ENCODE measurements at places on chromosomes 1 and 21.
A peak's percentile ranks its signal among the peaks of the same experiment; 100 is the strongest.

DNA sequence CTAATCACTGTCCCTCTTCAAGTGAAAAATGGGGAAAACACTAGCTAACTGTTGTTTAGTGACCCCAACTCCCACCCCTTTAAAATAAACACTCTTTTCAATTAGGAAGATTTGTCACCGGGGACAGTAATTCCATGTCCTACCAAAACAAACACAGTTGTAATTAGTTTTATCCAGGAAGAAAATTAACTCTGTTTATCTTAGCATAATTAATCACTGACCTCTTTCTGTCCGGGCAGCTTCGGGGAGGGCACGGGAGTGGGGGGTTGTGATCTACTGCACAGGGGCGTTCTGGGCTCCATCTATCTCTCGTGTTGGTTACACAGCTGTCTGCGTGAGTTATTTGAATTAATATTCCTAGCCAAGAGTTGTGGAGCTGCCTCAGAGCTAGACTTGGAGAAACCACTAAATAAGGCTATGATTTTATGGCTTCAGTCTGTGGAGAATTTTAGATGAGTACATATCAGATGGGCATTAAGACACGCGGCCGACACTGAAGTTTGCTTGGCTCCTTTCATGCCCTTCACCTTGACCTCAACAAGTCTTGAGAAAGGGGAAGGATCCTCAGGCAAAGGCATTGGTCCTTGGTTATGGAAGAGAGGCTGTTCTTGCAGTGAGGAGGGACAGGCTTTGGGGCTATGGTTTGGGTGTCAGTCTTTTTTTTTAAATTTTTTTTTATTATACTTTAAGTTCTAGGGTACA, 102.0 kb upstream of the TRABD2B start:
- no peak for DNase-seq

DNA sequence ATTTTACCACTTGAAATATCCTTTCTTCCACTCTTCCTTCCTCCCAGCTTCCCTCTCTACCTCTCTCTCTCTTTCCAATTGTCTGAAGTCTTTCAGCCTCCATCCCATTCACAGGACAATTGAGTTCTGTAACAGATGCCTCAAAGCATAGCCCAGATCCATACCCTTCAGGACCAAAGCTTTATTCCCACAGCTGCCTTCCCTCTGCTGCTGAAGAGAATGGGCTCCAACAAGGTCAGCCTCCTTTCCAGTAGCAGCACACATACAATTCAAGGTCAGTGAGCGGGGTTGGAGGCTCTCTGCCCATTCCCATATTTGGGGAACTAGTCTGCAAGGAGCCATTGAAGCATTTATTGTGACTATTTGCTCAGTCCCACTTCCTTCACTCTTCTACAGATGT, 179.9 kb downstream of the DPYD start:
- DNase-seq, result no peak

DNA sequence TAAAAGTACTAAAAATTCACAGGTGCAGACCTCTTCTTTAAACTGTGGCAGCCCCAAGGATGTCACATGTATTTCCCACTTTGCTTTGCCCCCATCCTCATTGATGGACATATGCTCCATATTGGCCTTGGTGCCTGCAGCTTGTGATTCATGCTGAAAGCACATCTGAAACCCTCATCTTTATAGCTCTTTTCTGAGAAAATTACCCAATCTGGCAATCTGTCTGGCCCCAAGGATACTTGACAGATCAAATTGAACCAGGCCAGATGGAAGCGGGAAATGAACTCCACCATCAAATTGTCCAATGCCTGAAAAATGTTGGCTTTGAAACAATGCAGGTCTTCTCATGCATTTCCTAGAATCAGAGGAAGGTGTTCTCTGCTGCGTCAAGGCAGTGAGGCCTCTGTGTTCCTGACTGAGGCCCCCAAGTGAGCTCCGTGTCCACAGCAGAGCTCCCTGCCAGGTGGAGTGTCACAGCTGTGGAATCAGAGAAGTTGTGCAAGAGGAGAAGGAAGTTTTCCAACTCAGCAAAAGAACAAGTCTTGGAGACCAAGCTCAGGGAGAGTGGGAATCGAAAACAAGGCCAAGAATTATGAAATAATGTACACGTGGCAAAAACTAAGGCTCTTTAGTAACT, 323.7 kb downstream of the PLPP3 start:
- no peak for DNase-seq

DNA sequence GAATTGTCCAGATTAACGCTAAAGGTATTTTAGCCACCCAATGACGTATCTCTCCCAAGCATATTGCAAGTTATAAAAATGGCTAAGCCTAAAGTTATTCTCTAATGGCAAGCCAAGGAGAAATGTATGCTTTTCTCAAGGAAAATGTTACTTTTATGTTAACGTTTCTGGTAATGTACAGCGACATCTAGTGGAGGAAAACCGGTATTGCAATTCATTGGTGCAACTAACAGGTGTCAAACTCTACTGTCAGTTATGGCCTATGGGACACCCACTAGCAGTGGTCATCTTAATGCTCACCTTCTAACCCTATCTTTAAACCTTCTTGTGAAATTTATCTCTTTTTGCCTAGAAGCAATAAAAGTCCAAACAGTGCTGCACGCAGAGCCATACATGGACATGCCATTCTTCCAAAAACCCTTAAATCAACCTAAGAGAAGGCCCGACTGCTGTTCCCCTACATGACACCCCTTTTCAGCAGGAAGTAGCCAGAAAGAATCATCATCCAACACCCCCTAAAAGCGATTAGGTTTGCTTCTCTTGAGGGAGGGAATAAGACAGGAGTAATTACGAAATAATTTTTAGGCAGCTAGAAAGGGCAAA, 68.7 kb upstream of the LRIF1 start:
- peak; percentile 66 for DNase-seq

DNA sequence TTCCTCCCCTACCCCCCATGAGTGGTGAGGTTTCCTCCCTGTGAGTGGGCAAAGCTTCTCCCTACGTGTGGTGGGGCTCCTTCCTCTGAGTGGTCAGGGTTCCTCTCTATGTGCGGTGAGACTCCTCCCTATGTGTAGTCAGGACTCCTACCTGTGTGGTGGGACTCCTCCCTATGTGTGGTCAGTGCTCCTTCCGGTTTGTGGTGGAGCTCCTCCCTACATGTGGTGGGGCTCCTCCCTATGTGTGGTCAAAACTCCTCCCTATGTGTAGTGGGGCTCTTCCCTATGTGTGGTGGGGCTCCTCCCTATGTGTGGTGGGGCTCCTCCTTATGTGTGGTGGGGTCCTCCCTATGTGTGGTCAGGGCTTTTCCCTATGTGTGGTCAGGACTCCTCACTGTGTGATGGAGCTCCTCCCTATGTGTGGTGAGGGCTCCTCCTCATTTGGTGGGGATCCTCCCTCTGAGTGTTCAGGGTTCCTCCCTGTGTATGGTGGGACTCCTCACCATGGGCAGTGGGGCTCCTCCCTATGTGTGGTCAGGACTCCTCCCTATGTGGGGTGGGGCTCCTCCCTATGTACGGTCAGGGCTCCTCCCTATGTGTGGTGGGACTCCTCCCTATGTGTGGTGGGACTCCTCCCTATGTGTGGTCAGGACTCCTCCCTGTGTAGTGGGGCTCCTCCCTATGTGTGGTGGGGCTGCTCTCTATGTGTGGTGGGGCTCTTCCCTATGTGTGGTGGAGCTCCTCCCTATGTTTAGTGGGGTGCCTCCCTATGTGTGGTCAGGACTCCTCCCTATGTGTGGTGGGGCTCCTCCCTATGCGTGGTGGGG, 29.1 kb downstream of the PRSS38 start:
- DNase-seq, result no peak

DNA sequence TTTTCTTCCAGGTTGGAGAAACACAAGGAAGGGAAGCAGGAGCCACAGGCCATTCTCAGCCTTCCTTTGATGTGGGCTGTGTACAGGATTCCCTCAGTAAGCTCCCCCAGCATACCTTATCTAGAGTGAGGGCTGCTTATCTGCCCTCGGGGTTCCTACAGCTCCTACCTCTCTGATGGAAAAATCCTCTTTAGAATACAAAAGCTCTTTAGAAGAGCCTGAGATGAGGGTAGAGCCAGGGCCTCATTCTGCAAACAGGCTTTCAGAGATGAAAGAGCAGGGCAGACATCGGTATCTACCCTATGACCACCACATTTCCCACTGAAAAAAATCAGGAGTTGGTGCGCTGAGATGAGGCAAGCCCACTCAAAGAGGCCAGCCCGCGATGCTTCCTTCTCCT, 85.1 kb downstream of the PLPP3 start:
- DNase-seq, result no peak

DNA sequence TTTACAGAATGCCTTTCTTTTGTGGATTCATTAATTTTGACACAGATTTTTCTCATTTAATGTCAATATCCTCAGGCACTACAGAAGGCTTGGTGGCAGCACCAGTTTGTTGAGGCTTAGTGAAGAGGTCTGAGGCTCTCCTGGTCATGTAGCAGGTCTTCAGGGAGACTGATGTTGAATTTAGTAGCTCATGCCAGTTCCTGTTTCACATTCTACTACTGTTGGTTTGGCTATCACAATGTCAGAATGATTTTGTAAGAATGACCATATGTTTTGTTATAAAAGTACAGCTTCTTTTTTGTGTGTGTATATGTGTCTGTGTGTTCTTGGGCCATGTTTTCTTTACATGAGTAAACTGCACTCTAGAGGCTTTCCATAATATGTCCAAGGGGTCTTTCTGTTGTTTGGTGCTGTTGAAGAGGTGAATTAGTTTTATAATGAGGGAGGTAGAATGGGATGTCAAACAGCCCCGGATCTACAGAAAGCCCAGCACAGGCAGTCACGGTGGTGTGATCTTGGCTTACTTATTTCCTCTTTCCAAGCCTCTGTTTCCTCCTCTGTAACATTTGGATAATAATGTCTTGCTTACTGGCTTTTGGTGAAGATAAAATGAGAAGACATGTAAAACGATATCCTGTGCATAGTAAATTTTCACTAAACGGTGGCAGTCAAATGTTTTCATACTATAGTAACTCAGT, 32.0 kb downstream of the C1orf21 start:
- no peak for DNase-seq

DNA sequence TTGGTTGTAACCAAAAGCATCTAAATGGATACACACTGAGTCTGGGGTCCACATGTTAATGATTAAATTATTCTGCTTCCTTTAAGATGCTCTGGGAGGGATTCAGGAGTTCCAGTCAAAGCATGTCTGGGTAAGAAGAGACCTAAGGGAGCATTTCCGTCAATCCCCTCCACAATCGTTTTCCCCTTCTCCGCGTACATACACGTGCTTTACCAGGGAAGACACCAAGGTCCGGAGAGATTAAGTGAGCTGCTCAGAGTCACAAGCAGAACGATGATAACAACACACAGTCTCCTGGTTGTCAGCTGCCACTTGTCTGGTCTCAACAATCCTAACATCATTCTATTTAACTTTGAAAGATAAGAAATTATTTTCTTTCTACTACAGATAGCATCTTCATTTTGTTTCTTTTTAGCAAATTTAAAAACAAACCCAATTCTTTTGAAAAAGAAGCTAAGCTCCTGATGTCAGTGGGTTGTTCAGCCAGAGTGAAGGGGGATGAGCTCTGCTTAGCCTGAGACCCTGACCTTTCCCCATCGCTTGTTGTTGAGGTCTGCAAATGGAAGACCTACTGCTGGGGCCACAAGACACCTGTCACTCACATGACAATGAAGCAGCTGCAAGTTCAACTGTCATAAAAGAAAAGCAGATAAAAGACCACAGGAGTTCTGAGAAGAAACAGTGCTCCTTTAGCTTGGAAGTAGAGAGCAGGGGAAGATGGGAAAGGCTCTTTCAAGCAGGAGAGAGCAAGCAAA, 4.5 kb downstream of the PAFAH2 start:
- DNase-seq, result no peak

GRCh38 chr1:219010720-219011119, 163.0 kb upstream of the LYPLAL1 start:
- DNase-seq, result no peak

- no peak for DNase-seq
These were observed 39.4 kb downstream of the PIK3C2B start for GRCh38 chr1:204455063-204455830.

- DNase-seq, result no peak
These were observed 51.7 kb downstream of the ABCA4 start for GRCh38 chr1:94068999-94069918.

DNA sequence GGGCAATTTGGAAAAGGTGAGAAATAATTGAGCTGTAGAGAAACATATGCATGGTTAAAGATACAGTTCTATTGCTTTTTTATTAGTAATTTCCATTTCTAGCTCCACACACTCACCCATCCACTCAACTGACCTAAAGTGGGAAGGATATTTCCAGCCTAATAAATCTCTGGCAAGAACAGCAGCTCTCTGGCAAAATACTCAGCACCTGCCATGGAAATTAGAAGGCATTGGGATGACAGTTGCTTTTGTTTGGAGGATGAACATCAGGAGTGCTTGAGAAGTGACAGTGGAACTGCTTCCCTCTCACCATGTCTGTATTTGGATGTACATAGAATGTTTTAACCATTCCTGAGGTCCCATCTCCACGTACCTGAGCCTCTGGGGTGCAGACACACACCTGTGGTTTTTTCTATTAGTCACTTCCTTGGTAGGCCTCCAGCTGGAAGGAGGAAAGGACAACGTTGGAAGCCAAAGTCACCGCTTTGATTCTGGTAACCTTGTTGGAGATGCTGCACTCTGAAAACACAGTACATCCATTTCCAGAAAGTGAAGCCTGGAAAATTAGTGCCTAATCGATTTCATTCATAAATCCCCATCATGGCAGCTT, 62.3 kb upstream of the RUNX1 start:
- no peak for DNase-seq

GRCh38 chr1:115524236-115524635, 117.5 kb upstream of the VANGL1 start:
- no peak for DNase-seq

DNA sequence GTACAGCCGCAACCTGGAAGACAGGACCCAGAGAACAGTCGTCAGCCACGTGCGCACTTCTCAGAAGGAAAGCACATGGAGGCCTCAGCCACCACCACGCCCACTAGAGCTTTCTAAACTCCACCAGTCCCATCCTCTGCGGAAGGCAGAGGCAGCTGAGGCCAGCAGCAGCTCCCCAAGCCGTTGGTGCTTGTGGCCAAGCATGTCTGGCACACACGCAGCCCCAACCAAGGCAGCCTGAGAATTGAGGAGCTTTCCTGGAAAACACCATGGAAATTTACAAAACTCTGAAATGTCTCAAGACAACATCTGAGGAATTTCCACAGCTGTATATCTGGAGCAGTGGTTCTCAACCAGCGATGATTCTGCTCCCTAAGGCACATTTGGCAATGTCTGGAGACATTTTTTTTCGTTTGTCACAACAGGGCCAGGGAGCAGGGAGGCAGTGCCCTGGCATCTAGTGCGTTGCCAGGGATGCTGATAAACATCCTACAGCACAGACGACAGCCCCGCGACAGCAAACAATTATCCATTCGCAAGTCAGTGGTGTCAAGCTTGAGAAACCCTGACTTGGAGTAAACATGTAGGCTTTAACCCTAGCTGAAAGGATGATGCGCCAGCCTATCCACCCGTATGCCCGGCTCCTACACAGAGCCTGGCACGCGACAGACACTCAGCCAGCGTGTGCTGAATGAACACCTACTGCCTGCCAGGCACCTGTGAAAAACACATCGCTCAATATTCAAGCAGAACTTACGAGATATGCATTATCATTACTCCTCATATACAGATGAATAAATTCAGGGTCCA, 24.7 kb downstream of the NPHP4 start:
- no peak for DNase-seq

- no peak for DNase-seq
These were observed 77.5 kb upstream of the KCNK2 start for GRCh38 chr1:215005078-215005477.
